ENCODE measurements at places on chromosomes 3 and 15. TPM values are rescaled to one million over a fixed set of nuclear protein-coding genes. Genes with fewer than 3 reads are reported as not detected.

FETUB gene
- polyA plus RNA-seq: 0.63 TPM

CILP gene
- polyA plus RNA-seq: 1.9 TPM

ADGRG7 gene
- polyA plus RNA-seq: not detected

GOLGA8R gene
- 0.40 TPM for polyA plus RNA-seq

ROPN1B gene
- not detected for polyA plus RNA-seq

PRR20G gene
- polyA plus RNA-seq: not detected

EPHB1 gene
- polyA plus RNA-seq: 0.13 TPM

ARHGEF26 gene
- polyA plus RNA-seq: 5.1 TPM

CCDC50 gene
- polyA plus RNA-seq: 19.2 TPM

ZNF148 gene
- 3.1 TPM for polyA plus RNA-seq

C3orf20 gene
- not detected for polyA plus RNA-seq

RBP2 gene
- polyA plus RNA-seq: not detected

ASB14 gene
- not detected for polyA plus RNA-seq

RAB6B gene
- 1.9 TPM for polyA plus RNA-seq

DET1 gene
- polyA plus RNA-seq: 2.2 TPM

EDC3 gene
- 8.8 TPM for polyA plus RNA-seq

RTP1 gene
- polyA plus RNA-seq: not detected

GOLGA6B gene
- polyA plus RNA-seq: not detected

KBTBD8 gene
- 0.76 TPM for polyA plus RNA-seq

CLCN2 gene
- 2.5 TPM for polyA plus RNA-seq

ETV5 gene
- 7.3 TPM for polyA plus RNA-seq

LDHAL6B gene
- not detected for polyA plus RNA-seq

CHST14 gene
- 0.92 TPM for polyA plus RNA-seq
